Purkinje cell (primary cell): ENCODE measurements at places on chromosomes 6 and 20. TPM values are rescaled to one million over a fixed set of nuclear protein-coding genes. Genes with fewer than 3 reads are reported as not detected.

GPR6 gene
- polyA plus RNA-seq = not detected in 2 replicates

CST9 gene
- not detected in 2 replicates for polyA plus RNA-seq

UST gene
- 7.2 and 11.7 TPM in 2 replicates for polyA plus RNA-seq

SLC17A9 gene
- polyA plus RNA-seq = not detected in 2 replicates

RNASET2 gene
- 12.7 and 14.7 TPM in 2 replicates for polyA plus RNA-seq

CRIP3 gene
- polyA plus RNA-seq = 1.6 and 2.4 TPM in 2 replicates

ACTL10 gene
- not detected in 2 replicates for polyA plus RNA-seq

DNMT3B gene
- not detected in 2 replicates for polyA plus RNA-seq

HRH3 gene
- not detected in 2 replicates for polyA plus RNA-seq

GSTA2 gene
- not detected in 2 replicates for polyA plus RNA-seq

PPP1R14C gene
- 0.25 and 9.2 TPM in 2 replicates for polyA plus RNA-seq

UNC5CL gene
- not detected in 2 replicates for polyA plus RNA-seq

SMPD2 gene
- polyA plus RNA-seq = 0.34 and 0.58 TPM in 2 replicates

GPX5 gene
- polyA plus RNA-seq = not detected in 2 replicates

RIMS1 gene
- 10.0 and 10.4 TPM in 2 replicates for polyA plus RNA-seq

TSPO2 gene
- polyA plus RNA-seq = not detected in 2 replicates

TOMM6 gene
- polyA plus RNA-seq = 535 and 586 TPM in 2 replicates

BPIFB2 gene
- not detected in 2 replicates for polyA plus RNA-seq

CCN2 gene
- 5.4 TPM in 1 of 2 replicates, not detected in the other for polyA plus RNA-seq

ERVFRD-1 gene
- polyA plus RNA-seq = 0.39 TPM in 1 of 2 replicates, not detected in the other

LST1 gene
- not detected in 2 replicates for polyA plus RNA-seq

VWA7 gene
- polyA plus RNA-seq = 3.1 TPM in 1 of 2 replicates, not detected in the other

GABRR1 gene
- polyA plus RNA-seq = 0.85 and 1.7 TPM in 2 replicates

TMEM151B gene
- polyA plus RNA-seq = 0.22 and 1.3 TPM in 2 replicates

CCM2L gene
- polyA plus RNA-seq = 0.13 TPM in 1 of 2 replicates, not detected in the other

SRSF3 gene
- polyA plus RNA-seq = 172 and 181 TPM in 2 replicates

ZC2HC1B gene
- polyA plus RNA-seq = not detected in 2 replicates

OPRL1 gene
- 0.13 TPM in 1 of 2 replicates, not detected in the other for polyA plus RNA-seq
